ENCODE measurements at places on chromosomes 1 and 21.

DNA sequence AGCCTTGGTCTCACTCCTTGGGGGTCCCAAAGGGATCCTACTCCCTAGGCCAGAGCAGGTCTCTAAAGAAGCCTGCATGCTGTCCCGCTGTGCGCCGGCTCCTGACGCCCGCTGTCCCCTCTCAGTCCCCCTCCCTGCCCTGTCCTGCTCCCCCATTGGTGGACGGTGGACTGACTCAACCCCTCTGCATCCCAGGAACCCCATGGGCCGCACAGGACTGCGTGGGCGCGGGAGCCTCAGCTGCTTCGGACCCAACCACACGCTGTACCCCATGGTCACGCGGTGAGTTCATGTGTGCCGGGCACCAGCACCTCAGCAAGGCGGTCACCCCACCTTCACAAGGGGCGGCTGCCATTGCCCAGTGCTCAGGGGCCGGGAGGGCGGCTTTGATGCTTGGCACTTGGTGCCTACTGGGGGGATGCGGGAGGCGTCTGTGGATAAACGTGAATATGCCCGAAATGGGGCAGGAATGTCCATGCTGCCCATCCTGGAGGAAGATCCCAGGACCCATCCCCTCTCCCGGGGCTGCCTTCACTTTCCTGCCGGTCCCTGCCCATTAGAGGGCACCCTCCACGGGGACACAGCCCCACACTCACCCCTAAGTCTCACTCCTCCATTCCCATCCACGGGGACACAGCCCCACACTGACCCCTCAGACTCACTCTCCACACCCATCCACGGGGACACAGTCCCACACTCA is 20.2 kb upstream of the LRRC3 start:
- no peak for DNase-seq

GRCh38 chr1:93448292-93448982 is 519 bp downstream of the FNBP1L start:
- no peak for DNase-seq

DNA sequence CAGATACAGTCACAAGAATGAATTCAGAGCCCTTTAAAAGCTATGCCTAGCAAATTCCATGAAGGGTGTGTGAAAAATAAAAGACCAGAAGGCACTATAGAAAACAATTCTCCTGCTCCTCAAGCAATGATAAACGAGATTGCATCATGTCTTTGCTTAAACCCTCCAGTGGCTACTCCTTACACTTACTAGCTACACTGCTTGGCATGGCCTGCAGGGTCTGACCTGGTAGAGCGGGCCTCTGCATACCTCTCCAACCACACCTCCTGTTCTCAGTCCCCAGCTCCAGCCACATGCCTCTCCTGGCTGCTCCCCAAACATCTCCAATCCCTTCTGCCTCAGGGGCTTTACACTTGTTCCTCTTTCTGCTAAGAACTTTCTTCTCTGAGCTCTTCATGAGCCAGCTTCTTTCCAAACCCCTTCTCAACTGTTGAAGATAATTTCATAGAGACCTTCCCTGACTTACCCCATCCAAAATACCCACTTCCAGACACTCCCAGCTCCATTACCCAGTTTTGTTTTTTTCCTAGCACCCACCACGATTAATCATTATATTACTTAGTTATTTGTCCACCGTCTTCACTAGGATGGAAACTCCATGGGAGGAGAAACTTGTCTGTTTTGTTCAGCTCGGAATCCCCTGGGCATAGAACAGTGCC is 11.2 kb upstream of the CREG1 start:
- DNase-seq = no peak

DNA sequence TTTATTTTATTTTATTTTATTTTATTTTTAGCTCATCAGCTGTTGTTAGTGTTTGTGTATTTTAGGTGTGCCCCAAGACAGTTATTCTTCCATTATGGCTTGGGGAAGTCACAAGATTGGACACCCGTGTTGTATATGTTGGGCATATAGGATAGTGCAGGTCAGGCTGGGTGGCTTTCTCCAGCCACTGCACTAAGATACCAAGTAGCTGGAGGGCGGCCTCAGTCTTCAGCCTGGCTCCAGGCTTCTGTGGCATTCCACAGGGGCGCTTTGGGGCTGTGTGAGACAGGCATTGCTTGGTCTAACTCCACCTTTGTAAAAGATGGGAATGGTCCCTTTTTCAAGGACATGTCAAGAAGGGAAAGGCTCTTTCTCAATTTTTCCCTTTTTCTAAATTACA is 16.5 kb downstream of the RRP1B start:
- DNase-seq = no peak

DNA sequence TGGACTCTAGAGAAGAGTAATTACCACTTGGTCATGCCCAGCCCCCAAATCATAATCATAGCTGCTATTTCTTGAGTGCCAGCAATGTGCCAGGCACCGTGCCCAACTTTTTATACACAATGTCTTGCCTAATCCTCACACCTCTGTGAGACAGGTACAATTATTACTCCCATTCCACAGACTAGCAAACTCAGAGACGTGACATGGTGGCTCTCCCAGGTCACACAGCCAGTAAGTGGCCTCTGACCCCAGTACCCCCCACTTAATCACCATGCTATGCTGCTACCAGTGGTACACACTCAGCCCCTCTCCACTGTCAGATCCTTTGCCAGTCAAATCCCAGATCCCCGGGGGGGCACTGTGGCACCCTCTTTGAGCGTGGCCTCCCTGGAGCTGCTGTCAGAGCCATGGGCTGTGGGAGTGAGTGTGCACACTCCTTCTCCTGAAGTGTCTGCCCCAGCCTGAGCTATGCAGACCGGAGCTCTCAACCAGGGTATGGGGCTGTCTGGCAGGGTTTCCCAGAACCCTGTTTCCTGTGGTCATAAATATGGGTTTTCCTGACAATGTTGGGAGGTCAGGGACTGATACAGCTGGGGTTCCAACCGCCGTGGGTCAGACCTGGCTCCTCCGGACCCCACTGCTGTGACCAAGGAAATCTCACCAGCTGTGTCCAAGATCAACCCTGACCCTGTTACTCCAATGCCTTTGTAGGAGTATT is 51.8 kb downstream of the LACTBL1 start:
- DNase-seq = no peak

- DNase-seq = no peak
These were observed 1.8 kb upstream of the MTFR1L start for GRCh38 chr1:25817840-25818501.

DNA sequence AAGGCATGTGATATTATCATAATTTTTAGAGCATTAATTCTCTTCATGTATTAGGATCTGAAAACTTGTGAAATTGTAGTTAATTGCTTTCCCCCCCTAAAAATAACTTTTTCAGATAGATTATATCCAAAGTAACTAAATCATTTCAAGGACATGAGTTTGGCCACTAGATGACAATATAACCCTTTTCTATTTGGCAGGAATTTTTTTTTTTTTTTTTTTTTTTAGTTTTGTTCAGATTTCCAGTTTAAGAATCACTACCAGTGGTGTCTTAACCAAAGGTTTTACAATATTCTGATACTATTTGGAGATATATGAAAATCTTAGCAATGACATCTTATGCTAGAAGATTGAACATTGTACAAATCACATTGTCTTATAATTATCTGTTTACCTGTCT is 370.8 kb downstream of the AMY1C start:
- DNase-seq = no peak

All from omental fat pad (tissue), 4 donors.